ENCODE measurements at places on chromosomes 5 and 9.
A peak's percentile ranks its signal among the peaks of the same experiment; 100 is the strongest.

- DNase-seq, result no peak
These were observed 147.0 kb downstream of the PAM start for GRCh38 chr5:102902135-102902448.

DNA sequence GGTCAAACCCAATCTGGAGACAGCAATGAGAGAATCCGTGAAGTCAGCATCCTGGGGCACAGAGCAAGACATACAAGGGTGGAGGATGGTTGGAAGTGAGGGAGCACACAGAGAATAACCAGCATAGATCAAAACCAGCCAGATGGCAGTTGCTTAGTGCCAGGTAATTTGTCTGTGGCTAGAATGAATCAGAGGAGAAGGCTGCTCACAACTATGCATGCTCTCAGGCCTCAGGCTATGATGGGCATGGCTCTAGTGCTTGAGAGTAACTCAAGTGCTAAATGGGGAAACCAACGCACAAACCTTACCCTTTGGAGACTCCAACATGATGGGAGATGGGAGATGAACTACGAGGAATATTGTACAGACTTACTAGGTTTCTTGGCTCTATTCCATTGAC lies 160.8 kb downstream of the DMRT2 start:
- no peak for DNase-seq

DNA sequence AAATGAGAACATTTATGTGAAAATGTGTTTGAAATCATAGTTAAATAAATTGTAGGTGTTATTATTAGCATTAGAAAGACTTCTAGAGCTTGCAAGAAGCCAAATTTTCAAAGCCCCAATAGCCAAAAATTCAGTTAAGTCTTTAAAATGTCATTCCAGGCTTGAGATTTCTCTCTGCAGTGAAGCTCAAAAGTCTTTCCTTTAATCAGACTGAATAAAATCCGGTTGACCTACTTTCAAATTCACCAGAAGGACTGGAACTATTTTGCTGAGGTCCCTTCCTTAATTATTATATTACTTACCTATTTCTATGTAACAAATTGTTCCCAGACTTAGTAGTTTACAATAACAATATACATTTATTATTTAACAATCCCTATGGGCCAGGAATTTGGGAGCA lies 112.2 kb upstream of the TRPM3 start:
- no peak for DNase-seq

DNA sequence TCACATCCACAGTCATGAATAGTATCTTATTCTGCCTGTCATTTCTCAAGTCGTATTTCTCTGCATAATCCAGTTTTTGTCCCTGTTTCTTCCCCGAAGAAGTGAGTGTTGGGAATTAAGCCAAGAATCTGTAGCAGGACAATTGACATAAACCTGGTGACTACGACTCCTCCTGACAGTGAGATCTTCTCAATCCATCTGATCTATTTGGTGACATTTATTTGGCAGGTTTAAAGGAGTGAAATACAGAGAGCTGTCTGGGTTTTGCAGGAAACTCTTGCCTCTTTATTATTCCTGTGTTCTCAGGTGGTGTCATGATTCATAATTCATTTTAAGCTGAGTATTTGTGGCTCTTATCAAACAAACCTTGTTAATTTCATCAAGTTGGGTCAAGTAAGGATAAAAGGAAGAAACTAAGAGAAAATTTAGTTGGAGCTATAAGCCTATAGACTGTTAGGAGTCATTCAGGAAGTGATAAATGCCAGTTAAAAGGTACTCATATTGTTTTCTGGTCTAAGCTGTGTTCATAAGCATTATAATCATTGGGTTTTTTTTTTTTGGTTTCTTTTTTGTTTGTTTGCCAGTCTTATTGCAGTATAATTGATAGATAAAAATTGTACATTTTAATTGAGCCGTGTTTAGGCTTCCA lies 95.9 kb upstream of the PCSK1 start:
- DNase-seq, result no peak

GRCh38 chr5:10049858-10050455 lies 199.7 kb downstream of the ATPSCKMT start:
- no peak for DNase-seq

- no peak for DNase-seq
These were observed 5.2 kb downstream of the GM2A start for GRCh38 chr5:151258201-151258611.

DNA sequence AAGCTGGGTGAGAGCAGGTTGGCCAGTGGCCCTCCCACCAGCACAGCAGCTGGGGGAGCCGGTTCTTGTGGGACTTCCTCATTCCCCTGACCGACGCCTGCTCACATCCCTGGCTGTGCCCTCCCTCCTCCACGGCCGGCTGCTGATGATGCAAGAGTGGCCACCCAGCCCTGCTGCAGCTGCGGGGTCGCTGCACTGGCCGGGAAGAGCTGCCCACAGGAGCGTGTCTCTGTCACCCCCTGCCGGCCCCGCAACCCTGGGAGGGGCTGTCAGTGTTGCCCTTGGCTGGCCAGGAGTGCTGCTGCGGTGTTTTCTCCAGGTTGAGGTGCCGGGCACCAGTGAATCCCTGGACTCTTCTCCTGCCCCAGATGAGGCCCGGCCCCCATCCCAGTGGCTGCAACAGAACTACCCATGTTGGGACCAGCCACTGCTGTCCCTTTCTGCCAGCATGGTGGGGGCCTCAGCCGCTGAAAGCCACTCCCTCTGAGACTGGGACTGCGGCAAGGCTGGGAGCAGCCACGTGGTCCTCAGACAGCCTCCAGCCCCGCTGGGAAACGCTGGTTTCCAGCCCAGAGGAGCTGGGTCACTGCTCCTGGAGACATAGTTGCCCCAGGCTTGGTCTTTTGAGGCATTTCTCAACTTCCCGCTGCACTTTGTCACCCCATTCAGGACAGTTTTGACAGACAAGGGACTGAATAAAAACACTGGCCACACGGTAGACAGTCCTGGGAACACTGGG lies 739 bp downstream of the CARD9 start:
- peak; percentile 89 for DNase-seq

DNA sequence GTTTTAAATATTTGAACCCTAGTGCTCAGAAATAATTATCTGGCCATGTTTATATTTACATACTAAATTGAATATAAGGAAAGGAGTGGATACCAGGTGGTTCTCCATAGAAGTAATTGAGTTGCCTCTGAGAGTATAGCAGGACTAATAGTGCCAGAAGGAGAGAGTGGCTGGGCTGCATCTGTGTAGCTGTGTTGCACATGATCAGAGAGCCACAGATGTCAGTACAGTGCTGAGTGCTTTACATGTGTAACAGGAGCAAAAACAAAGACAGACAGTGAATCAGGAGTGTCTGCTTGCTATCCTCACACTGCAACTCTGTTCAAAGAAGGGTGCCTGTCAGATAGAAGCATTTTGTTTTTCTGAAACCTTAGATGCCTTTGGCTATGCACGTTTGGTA lies 353.9 kb upstream of the PAPPA start:
- no peak for DNase-seq

- DNase-seq, result no peak
These were observed 1446.4 kb upstream of the WWC1 start for GRCh38 chr5:166845044-166845443.

DNA sequence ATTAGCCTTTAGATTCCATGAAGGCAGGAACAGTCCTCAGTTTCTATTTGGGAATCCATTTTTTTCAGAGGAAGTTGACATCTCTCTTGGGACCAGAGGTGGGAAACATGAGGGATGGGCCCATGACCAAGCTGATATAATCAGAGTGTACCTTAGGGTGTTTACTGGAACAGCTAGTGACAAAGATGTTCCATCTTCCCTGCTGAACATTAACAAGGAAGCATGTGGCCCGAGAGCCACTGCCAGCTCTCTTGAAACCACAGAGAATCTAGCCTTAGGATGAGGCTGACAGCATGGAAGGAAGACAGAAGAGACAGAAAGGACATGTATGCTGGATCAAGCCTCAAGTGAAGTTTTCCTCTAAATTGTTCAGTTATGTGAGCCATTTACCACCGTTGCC lies 16.0 kb downstream of the AQP3 start:
- no peak for DNase-seq

DNA sequence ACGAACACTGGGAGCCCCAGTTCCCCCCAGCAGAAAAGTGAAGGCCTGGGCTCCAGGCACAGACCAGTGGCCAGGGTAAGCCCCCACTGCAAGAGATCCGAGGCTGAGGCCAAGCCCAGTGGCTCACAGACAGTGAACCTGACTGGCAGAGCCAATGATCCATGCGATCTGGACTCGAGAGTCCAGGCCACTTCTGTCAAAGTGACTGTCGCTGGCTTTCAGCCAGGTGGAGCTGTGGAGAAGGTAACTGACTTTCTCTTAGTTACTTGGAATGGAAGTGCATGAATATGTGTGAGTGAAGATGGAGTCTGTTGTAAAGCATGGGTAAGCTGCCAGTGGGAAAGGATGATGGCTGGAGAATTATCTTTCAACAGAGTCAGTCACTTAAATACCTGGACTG lies 99.7 kb downstream of the GOLPH3 start:
- DNase-seq, result no peak

DNA sequence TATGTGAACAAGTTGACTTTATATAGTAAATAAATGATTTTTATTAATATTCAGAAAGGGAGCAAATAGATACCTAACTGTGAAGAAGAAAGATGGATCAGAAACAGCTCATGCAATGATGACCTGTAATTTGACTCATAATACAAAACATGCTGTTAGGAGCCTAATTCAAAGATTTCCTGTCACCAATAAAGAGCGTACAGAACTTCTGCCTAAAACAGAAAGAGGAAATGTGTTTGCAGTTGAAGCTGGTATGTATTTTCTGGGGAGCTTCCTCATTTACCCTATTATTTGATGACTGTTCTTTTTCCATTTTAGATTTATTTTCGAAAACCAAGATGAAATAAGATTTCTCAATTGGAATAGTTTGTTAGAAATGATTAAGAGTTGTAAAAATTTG lies 11.4 kb downstream of the YTHDC2 start:
- DNase-seq, result no peak

DNA sequence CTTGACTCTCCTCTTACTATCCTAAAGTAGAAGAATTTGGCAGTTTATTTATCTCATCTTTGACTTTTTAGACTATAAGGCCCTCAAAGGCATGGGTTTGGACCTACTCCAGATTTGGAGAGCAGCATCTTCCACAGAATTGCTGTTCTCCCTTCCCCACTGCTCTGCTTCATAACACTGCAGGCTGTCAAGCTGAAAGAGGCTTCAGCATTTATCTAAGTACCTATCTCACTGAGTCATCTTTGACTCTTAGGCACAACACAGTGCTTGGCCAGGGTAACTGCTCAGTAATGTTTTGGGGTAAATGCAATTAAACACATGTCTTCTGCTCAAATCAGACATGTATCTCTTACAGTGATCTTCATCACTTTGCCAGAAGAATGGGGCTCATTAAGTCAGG lies 60.6 kb downstream of the GRIN3A start:
- DNase-seq, result no peak

- peak; percentile 57 for DNase-seq
These were observed 66.9 kb upstream of the GLIS3 start for GRCh38 chr9:4366591-4367330.

DNA sequence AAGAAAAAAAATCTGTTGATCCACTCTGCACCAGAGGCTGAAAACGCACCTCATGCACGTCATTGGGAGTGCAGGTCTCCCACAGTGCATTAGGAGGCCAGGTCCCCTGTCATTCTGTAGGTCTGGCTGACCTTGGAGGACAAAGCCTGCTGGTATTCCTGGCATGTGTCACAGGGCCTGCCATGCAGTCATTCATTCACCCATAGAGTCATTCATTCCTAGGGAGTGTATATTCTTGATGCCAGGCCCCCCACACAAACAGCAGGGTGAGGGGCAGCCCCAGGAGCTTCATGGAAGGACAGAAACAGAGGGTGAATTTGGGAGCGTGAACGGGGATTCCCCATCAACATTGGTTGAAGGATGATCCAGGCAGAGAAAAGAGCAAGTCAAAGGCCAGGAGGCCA lies 2.2 kb downstream of the GBGT1 start:
- no peak for DNase-seq

DNA sequence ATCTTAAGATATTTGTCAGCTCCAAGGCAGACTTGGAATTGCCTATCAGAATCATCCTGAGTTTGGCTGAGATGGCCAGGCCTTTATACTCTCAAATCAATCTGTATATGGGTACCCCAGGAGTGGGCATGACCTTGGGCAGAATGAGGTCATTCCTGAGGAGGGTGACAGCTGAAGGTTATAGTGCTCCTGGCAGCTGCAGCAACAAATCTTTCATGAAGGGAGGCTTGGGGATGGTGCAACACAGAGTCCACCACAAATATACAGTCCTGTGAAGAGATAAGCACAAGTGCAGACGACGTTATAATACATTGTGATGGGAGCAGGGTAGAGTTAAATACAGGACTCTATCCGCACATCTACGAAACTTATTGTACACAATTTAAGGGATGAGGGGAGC lies 21.1 kb upstream of the TRIO start:
- no peak for DNase-seq

GRCh38 chr5:37792975-37793631 lies 46.7 kb downstream of the GDNF start:
- DNase-seq, result peak; percentile 39

GRCh38 chr9:80144856-80145255 lies 573.1 kb downstream of the TLE4 start:
- no peak for DNase-seq

DNA sequence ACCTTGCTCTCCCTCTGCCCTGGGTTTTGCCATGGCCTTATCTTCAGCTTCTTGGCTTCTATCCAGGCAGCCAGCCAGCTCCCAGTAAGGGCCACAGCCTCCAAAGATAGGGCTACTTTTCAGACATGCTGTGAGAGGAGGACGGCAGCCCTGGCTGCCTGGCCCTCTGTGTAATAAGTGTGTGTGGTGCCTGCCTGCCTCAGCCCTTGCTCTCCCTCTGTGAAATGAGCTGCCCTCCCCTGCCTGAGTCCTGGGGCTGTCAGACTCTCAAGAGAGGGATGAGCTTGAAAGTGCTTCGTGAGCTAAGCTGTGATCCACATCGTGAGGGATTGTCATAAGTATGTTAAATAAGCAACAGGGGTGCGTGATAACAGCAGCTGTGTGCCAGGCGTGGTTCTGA lies 8.1 kb downstream of the NDST1 start:
- DNase-seq, result peak; percentile 44

DNA sequence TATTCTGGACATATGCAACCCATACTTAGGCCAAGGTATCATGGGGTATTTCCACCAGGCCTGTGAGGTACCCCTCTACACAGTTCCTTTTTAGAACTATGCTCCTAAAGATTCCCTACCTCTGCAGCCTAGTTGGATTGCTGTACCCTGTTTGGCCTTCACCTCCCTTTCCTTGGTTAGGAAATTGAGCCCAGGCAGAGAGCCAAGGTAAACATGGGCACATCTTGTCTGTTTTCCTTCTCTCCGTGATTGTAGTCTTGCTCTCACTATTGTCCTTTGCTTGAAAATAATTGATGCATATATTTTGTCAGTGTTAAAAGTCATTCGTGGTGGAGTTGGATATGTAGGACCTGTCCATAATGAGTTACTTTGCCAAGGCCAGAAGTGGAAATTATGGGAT lies 26.7 kb downstream of the BDP1 start:
- no peak for DNase-seq

Measured in AG08396 (cell line).